ENCODE measurements at places on chromosomes 1 and 21.

GRCh38 chr1:226248091-226248490 is 24.6 kb downstream of the MIXL1 start:
- no peak for DNase-seq

DNA sequence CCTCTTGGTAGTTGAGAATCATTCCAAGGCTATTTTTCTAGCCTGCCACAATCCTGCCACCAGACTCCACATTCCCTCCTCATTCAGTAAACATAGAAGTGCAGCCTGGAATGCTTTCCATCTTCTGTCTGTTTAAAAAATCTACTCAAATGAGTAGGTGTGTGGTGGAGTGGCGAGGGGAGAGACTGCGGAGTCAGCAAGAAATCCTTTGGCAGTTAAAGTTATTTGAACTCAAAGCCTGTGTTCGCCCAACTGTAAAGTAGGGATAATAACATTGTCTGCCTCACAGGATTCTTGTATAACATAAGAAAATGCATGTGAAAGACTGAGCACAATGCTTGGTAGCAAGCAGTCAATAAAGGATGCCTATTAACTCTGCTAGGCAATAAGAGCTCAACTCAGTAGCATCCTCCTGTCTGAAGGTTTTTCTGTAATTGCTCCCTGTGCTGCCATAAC is 22.2 kb upstream of the DPT start:
- DNase-seq, result no peak

GRCh38 chr1:11377954-11378353 is 101.0 kb upstream of the DISP3 start:
- DNase-seq, result no peak

GRCh38 chr1:231481289-231481688 is 47.2 kb upstream of the TSNAX start:
- no peak for DNase-seq

DNA sequence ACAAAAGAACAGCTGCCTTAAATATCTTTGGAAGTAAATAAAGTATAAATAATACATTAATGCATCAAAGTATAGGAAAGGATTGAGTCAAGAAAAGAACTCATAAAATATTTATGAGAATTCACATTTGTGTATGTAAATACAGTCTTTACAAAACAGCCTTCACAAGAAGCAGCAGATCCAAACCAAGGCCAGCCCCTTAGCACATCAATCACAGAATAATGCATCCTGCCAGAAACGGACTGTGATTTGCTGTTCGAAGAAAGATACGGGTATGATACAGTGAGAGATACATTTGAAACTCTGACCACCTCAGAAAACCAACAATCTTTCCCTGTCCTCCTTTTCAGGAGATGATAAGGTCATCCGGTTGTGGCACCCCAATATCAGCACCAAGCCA is 70.9 kb downstream of the WDR64 start:
- DNase-seq, result no peak

- DNase-seq, result no peak
These were observed 5.1 kb upstream of the FYB2 start for GRCh38 chr1:56824271-56824670.

- DNase-seq, result peak; percentile 89
These were observed 46.7 kb upstream of the PCBP3 start for GRCh38 chr21:45596704-45597318.

GRCh38 chr21:20163167-20163566 is 835.0 kb upstream of the NCAM2 start:
- DNase-seq, result no peak

DNA sequence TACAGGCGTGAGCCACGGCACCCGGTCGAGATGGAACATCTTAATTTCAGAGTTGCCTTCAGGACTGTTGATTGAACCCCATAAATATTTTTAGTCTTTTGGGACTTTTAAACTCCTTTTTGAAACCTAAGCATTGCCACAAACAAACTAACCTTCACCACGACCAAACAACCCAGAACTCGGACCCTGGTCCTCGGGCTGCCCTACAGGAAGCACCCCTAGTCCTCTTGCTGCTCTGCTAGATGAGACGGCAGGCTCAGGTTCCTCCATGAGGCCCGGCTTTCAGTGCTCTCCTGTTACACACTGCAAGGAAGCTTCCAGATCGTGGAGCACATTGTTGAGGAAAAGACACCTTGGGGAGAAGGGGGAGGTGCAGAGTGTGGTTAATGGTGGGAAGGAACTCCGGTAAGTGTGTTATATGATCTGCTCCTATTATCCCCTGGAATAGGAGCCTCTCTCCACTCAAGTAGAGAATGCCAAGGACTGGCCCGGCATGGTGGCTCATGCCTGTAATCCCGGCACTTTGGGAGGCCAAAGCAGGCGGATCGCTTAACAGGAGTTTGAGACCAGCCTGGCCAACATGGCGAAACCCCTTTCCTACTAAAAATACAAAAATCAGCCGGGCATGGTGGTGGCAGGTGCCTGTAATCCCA is 5.7 kb downstream of the EPHX1 start:
- no peak for DNase-seq

DNA sequence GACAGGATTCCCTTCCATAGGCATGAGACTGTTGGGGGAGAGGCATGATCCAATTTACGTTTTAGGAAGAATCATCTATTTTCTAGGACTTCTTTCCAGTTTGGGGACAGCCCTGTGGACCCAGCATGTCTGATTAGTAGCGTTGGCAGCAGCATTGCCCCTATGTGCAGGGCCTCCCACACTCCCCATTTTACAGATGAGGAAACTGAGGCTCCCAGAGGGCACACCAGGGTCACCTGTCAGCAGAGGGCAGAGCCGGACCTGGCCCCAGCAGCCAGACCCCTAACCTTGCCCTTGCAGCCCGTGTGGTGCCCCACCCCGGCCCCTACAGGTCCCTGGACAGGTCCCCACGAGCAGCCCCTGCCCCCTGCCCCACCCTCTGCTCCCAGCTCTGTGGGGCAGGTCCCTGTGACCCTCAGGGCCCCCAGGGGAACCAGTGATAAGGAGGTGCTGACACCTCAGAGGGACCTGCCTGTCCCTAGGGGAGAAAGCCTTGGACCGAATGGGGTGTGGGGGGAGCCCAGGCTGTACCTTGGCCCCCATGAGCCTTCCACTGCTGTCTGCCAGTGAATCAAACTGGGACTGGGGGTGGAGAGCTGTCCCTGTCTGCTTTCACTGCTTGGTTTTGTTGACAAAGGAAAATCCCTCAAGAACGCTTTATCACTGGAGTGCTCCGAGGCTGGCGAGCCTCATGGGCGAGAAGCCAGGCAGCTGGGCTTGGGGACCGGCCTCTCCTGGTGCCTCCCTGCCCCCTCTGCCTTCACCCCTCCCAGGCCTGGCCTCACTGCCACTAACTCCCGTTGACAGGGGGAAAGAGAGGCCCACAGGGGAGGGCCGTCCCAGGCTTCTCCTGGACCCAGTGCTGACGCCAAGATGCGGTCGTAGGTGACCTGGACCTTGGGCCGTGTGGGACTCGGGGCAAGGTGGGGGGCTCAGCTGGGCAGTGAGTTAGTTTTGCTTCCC is 39.4 kb upstream of the CCDC27 start:
- no peak for DNase-seq

GRCh38 chr1:53350853-53351767 is 23.2 kb upstream of the LRP8 start:
- no peak for DNase-seq

- no peak for DNase-seq
These were observed 115.9 kb downstream of the HIVEP3 start for GRCh38 chr1:41802532-41803501.

DNA sequence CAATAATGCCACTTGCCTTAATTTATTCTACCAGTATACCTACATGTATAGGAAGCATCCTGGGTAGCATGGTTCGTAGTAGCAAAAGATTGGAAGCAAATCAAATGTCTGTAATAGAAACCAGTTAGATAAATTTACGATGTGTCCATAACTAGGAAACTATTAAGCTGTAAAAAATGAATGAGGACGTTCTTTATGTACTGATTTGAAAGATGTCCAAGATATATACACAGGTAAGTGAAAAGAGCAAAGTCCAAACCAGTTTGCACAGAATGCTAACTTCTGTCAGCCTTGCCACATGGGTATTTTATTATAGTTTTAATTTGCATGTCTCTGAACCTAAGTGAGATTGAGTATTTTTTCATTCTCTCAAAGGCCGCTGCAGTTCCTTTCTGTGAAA is 251.8 kb upstream of the IRF2BP2 start:
- DNase-seq, result no peak

DNA sequence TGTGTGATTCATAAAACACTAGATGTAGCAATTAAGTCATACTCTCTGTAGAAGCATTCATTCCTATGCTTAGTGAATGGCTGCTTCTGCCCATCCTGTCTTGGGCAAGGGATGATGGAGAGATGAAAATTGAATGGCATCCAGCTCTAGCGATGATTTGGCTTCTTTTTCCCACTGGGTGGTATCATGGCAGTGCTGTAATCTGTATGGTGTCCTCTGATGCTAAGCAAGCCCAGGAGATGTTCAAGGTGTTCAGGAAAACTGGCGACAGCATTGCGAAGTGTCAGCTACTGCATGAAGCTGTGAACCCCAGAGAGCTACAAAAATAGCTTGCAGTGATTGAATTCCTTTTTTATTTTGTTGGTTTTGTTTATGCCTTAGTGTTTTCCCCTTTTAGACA is 48.9 kb upstream of the LEPR start:
- DNase-seq, result no peak

- DNase-seq, result peak; percentile 49
These were observed 2.5 kb upstream of the TRAPPC3 start for GRCh38 chr1:36151845-36152203.

DNA sequence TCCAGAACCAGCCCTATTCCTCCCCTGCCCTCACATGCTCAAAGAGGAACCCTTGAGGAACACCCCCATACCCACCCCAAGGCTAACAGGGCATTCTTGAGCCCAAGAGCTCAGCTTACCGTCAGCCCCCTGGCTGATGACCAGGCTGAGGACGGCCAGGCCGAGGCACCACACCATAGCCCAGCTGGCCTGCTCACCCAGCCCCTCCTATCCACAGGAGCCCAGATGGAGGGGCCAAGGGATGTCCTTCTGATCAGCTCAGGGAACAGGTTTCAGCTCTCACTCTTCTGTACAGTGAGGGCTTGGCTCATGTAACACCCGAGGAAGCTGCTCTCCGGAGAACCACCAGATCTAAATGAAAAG is 2.2 kb downstream of the IGSF9 start:
- no peak for DNase-seq

- DNase-seq, result no peak
These were observed 220.4 kb downstream of the ZP4 start for GRCh38 chr1:237670302-237670701.

DNA sequence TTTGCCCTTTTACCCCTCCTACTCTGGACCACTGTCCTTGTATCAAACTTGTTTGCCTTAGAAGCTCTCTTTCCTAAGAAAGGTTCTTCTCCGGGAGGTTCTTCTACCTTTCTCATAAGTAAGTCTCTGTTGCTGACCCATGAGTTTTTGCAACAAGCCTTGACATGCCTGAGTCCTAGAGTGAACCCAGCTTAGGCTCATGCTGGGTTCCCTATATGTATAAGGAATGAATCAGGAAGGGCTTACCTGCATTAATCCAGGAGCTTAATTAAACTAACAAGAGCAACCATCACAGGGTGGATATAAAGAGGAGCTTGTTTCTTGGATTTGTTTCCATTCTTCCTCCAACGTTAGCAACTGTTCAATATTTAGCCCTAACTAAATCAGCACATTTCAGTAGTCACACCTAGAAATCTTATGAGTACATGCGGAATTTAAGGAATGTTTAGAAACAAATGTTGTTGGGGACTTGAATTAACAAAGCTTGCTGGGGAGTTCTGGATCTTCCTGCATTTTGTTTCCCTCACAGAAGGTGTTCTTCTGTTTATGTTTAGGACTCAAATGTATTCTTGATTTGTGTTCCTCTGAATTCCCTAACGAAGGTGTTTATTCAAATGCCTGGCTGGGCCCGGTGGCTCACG is 64.3 kb upstream of the RAB3GAP2 start:
- DNase-seq, result no peak

GRCh38 chr1:22944346-22945055 is 28.2 kb downstream of the LACTBL1 start:
- DNase-seq, result no peak
